Endothelial cell of umbilical vein (primary cell): ENCODE measurements at places on chromosomes 7 and 10. TPM values are rescaled to one million over a fixed set of nuclear protein-coding genes. Genes with fewer than 3 reads are reported as not detected.

DNA sequence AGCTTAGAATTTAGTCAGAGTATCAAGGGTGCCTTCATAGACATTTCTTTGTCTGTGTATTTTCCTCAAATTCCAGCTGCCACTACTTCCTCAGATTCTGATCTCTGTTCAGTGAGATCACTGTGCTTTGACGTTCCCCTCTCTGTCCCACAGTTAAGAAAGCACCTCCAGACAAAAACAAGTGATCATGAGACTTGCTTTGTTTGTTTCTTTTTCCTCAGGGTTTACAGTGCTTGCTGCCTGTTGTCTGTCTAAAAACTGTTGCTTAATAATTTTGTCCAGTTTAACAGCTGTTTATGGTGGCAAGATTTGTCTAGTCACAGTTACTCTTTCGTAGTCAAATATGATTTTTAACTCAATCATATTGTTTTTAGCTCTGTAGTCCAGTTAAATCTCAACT, 29.1 kb downstream of the TRUB1 start:
- DNase-seq: peak; percentile 86

DNA sequence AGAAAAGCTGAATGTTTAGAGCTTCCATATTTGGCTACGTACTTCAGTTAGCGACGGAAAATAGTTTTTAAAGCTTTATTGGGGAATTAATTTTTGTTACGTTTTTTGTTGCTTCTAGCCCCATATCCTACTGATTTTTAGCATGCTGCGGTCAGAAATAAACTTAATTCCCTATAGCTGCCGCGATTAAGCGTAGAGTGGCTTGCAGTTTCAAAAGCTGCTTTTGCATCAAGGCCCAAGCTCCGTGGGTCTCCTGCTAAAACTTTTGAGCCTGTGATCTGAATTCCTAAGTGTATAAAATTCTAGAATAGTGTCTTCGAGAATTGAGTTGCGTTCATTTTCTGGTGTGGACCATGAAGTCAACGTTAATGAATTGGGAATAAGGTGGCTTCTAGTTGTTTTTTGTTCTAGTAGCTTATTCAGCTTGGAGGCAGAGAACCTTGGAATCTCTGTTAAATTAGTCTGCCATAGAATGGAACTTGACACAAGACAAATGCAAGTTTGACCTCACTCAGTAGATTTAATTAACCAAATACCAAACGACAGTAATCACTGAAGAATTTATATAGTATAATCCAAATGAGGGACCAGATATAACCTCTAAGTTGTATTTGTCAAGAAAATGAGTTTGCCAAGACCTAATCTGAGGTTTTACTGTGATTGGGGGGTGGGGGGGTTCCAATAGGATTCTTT, 977 bp downstream of the CALU start:
- peak; percentile 13 for DNase-seq

DNA sequence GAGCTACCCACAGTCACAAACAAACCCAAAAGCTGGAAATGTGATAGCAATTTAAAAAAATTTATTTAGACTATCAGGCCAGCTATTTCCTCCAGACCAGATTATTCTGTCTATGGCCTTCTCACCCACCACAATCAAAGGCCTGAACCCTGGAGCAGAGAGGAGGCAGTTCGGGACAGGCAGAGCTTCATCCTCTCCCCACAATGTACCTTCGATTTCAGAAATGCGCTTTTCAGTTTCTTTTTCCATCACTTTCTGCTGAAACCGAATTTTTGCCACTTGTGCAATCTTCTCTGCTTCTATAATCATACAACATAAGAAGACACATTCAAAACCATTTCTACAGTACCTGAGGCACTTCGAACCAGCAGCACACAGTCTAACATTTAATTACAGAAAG, 29.9 kb downstream of the ERLIN1 start:
- DNase-seq: no peak

- DNase-seq: peak; percentile 77
Measured at GRCh38 chr10:36602374-36602773, 523.0 kb upstream of the ANKRD30A start.

DNA sequence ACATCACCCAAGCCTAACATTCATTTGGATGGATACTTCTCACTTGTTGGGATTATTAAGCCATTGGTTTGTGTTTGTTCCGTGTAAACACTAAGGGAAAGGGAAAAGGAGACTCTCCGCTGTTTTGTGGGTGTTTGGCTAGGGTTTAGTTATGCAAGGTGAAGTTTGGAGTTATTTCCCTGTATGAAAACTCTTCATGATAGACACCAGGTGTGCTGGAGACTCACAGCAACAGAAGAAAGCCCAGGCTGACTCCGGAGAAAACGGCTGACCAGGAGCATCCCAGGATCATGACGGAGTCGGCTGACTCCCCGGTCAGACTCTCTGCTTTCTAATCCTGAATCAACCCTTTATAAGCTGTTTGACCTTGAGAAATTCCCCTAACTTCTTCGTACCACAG, 94.1 kb upstream of the KLF6 start:
- DNase-seq: no peak

The LIPF gene
- total RNA-seq: not detected in 2 replicates

GRCh38 chr10:124037784-124038183, 55.6 kb downstream of the CHST15 start:
- no peak for DNase-seq

GRCh38 chr7:75987026-75987804, 7.2 kb downstream of the TMEM120A start:
- no peak for DNase-seq

The ALKBH4 gene
- 9.9 and 10.8 TPM in 2 replicates for total RNA-seq

The H2BK1 gene
- total RNA-seq: not detected in 2 replicates

DNA sequence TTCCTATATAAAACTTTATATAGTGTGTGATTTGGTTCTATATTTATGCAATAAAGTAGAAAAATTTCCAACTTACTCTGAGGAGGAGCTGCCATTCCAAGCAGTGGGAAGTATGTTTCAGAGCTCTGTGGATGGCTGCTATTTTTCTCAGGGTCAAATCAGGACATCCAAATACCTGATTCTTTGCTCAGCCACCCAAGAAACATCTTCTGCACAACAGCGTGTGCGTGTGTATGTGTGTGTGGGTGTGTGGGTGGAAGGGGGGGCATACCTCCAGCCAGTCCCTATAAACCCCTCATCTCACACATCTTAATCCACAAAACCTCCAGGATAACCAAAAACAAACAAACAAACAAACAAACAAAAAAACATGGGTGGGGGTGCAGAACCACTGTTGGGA, 66.3 kb upstream of the EMX2 start:
- no peak for DNase-seq

GRCh38 chr7:1030444-1031070, 13.8 kb upstream of the GPR146 start:
- no peak for DNase-seq

DNA sequence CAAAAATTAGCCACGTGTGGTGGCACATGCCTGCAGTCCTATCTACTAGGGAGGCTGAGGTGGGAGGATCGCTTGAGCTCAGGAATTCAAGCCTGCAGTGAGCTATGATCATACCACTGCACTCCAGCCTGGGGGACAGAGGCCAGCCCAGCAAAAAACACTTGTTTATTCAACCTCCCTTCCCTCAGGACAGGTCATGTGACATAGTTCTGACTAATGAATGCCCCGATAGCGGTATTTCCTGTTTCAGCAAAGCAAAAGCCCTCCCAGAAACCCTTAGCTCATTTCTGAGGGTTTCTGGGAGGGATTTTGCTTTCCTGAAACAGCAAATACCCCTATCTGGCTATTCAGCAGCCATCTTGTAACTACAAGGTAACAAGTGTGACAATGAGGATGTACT, 157.1 kb downstream of the GATA3 start:
- DNase-seq: no peak
